ENCODE measurements at places on chromosomes 11 and 22.

- no peak for DNase-seq
Observed at GRCh38 chr22:25970999-25971811, 198.1 kb upstream of the SEZ6L start.

DNA sequence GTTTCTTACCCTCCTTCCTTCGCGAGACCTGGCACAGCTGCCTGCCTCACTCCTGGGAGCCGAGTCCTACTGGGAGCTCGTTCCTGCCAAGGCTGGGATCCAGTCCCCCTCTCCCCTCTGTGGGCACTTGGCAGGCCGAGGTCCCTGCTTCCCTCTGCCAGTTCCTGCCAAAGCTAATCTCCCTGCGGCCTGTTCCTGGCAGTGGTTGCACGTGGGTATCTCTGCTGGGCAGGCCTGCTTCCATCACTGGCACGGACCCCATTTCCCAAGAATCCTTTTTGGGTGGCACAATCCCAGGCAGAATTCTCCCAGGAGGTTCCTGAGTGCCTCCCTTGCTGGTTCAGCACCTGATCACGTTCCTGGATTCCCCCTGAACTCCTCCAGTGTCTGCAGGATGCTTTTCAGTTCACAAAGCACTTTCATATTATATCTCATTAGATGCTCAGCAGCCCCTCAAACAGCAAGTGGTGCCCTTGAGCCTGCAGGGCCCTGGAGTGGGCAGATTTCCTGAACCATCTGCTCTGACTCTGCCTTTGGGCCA is 96.5 kb downstream of the RRM1 start:
- DNase-seq, result no peak

- DNase-seq, result no peak
Observed at GRCh38 chr11:40188848-40189247, 1270.6 kb downstream of the LRRC4C start.

- no peak for DNase-seq
Observed at GRCh38 chr11:44632466-44633123, 67.1 kb downstream of the CD82 start.

DNA sequence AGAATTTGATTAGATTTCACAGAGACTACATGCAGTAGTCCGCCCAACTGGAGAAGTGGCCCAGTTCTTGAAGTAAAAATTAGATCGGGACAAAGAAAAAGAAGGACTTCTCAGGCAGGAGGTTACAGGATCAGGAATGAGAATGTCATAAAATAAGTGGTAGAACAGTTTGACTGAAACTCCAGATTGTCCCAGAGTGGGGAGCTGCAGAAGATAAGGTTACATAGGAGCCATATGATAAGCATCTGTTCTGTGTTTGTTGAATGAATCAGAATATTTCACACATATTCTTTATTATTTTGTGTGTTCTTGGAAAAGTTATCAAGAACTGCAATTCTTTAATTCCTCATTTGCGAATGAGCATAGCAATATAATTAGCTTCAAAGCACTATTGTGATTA is 210.6 kb downstream of the AASDHPPT start:
- no peak for DNase-seq
